Suprapubic skin (tissue), 4 donors: ENCODE measurements at places on chromosomes 7 and 10. TPM values are rescaled to one million over a fixed set of nuclear protein-coding genes. Genes with fewer than 3 reads are reported as not detected.

GRCh38 chr7:30266686-30267085, 17.7 kb upstream of the ZNRF2 start:
- DNase-seq = no peak

GRCh38 chr10:7412928-7413282, 2.1 kb upstream of the SFMBT2 start:
- peak; percentile 79 for DNase-seq

GRCh38 chr7:55538538-55538937, 33.8 kb downstream of the VOPP1 start:
- no peak for DNase-seq

- no peak for DNase-seq
These were observed 351.6 kb upstream of the ZMIZ1 start for GRCh38 chr10:78717200-78717599.

DNA sequence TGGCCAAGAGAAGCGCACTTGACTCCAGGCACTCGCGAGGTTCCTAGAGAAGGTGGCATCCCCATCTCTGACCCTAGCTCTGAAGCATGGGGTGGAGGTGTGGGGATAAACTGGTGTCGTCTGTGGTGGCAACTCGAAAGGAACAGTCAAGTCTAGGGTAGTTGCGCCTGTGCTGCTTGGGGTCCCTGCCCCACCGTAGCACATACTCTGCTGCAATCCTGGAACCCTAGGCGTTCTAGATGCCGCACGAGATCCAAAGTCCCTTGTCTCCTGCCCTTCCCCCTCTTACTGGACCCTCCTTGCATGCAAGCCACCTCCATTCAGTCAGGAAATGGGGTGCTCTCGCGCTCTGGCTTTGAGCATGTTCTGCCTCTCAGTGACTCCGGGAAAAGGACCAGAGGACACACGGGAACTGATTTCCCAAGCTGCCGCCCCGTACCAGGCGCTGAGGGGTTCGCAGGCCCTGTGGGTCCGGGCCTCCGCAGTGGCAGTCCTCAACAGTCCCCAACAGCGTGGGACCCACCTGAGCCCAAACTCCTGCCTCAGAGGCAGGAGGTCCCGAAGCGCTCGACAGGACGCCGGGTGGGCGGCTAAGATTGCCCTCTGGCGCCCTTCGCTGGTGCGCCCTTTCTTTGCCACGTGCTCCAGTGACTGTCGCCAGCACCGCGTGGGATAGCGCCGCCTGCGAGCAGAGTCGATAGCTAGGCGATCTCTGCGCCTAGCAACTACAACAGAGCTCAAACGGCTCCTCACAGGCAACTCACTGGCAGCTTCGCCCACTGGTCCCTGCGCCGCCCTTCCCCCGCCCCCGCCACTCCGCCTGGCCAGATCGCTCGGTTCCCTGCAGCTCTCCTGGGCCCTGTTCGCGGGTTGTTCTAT, 452.0 kb downstream of the REEP3 start:
- DNase-seq = no peak

GRCh38 chr10:104317269-104317710, 21.0 kb downstream of the ITPRIP start:
- DNase-seq = no peak

- peak; percentile 18 for DNase-seq
These were observed 240.1 kb upstream of the GRB10 start for GRCh38 chr7:51022821-51023220.

- DNase-seq = no peak
These were observed 321.8 kb downstream of the ZNF248 start for GRCh38 chr10:37535459-37536246.

GRCh38 chr7:28754027-28754426, 204.1 kb downstream of the TRIL start:
- DNase-seq = no peak

Gene CRTAC1
- 2.2 TPM for total RNA-seq
